Astrocyte (in vitro differentiated cells and primary cell): ENCODE measurements at places on chromosomes 7 and 10.

- no peak overlapping the region for H3K4me3 ChIP-seq
- no peaks in the 10 kb centered on the region for H3K27me3 ChIP-seq
- H3K36me3 ChIP-seq, result no peaks in the 10 kb centered on the region
- DNase-seq, result no peak
- H3K27ac ChIP-seq, result no peak overlapping the region
Observed at GRCh38 chr10:129868449-129869035, 95.5 kb downstream of the EBF3 start.

GRCh38 chr10:43930243-43930642 is 281.6 kb upstream of the ZNF32 start:
- peaks cover 15% of the 10 kb centered on the region for H3K4me1 ChIP-seq
- H3K27ac ChIP-seq, result no peak overlapping the region
- no peaks in the 10 kb centered on the region for H3K27me3 ChIP-seq

GRCh38 chr10:26574783-26575182 is 122.7 kb upstream of the PDSS1 start:
- H3K4me3 ChIP-seq, result no peak overlapping the region
- no peaks in the 10 kb centered on the region for H3K36me3 ChIP-seq
- H3K4me1 ChIP-seq, result no peaks in the 10 kb centered on the region
- no peaks in the 10 kb centered on the region for H3K27me3 ChIP-seq

GRCh38 chr10:129120441-129120840 is 346.6 kb upstream of the MGMT start:
- no peak overlapping the region for H3K4me3 ChIP-seq
- H3K36me3 ChIP-seq, result no peaks in the 10 kb centered on the region
- DNase-seq, result no peak
- H3K4me1 ChIP-seq, result no peaks in the 10 kb centered on the region
- H3K27ac ChIP-seq, result no peak overlapping the region

DNA sequence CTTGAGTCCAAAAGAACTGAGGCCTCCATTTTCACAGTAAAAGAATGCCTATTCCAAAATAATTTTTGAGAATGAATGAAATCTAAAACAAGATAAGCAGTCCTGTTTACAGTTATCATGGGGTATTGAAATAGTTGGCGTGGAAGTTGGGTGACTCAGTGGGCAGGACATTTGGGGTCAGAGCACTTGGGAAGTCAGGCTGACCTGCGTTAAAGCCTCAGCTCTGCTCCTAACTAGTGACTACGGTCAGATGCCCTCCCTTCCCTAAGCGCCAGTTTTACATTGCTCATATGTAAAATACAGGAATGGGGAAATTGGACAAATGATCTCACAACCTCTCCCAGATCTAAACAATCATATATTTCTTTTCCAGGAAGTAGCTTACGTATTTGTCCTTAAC is 2.3 kb upstream of the PAPSS2 start:
- H3K27me3 ChIP-seq, result no peaks in the 10 kb centered on the region
- peak; percentile 64 for DNase-seq
- H3K36me3 ChIP-seq, result no peaks in the 10 kb centered on the region
- peaks cover 26% of the 10 kb centered on the region for H3K4me1 ChIP-seq
- H3K4me3 ChIP-seq, result no peak overlapping the region

- no peaks in the 10 kb centered on the region for H3K27me3 ChIP-seq
- peaks cover 4% of the 10 kb centered on the region for H3K36me3 ChIP-seq
- H3K4me1 ChIP-seq, result no peaks in the 10 kb centered on the region
Observed at GRCh38 chr7:102069931-102070629, 216.6 kb upstream of the SH2B2 start.

DNA sequence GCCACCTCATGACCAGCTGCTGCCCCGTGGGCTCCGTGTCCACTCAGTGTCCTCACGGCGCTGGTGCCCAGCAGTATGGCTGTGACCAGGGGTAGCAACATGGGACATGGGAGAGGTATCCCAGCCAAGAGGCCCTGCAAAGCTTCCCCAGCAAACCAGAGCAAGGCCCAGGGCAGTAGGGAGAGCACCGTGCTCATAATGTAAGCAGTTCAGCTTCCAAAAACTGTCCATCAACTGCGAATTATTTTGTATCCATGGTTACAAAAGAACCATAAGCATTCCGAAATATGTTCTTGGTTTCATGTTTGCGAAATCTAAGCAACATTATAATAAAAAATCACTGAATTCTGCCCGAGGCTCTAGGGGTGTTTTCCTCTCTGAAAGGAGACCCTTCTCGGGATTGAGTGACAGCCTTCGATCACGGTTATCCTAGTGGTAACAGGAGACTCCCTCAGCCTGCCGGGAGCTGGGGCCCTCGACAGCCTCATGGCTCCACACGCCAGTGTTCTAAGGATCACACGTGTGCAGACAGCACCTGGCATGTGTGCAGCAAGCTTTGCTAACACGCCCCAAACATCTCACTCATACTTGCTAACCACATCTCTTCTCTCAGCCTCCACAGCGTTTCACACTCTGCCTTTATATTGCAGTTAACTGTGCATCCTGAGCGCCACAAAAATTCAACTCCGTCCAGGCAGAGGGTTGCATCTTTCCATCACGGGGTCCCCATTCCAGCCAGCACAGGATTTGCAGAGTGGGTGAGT is 117.6 kb downstream of the DIP2C start:
- DNase-seq, result no peak
- no peaks in the 10 kb centered on the region for H3K27me3 ChIP-seq
- H3K4me1 ChIP-seq, result peaks cover 7% of the 10 kb centered on the region
- no peaks in the 10 kb centered on the region for H3K36me3 ChIP-seq

GRCh38 chr10:79021948-79022499 is 46.7 kb upstream of the ZMIZ1 start:
- H3K27me3 ChIP-seq, result no peaks in the 10 kb centered on the region
- no peaks in the 10 kb centered on the region for H3K36me3 ChIP-seq
- DNase-seq, result no peak
- H3K27ac ChIP-seq, result no peak overlapping the region
- H3K4me1 ChIP-seq, result no peaks in the 10 kb centered on the region
- no peak overlapping the region for H3K4me3 ChIP-seq

GRCh38 chr10:13628661-13629060 is 41.9 kb downstream of the PRPF18 start:
- no peaks in the 10 kb centered on the region for H3K27me3 ChIP-seq
- H3K27ac ChIP-seq, result no peak overlapping the region
- DNase-seq, result no peak

DNA sequence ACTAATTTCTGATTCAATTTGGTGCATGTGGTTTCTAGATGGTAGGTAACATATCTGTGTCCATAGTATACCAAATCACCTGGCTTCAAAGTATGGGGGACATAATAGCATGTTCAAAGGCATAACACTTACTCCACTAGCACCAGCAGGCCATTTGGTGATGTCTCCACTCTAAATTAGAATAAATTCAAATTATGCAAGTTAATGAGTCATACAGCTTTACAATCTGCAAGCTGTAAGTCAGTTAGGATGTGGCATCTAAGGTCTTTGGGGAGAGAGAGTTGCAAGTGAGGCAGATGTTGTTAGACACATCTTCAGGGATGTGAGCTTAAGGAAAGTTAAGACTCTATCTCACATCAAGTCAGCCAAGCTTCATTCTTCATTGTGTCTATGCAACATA is 506.4 kb upstream of the GRM3 start:
- H3K27me3 ChIP-seq, result no peaks in the 10 kb centered on the region
- H3K4me1 ChIP-seq, result no peaks in the 10 kb centered on the region
- no peak overlapping the region for H3K4me3 ChIP-seq
- no peak for DNase-seq
- no peaks in the 10 kb centered on the region for H3K36me3 ChIP-seq
- no peak overlapping the region for H3K27ac ChIP-seq

DNA sequence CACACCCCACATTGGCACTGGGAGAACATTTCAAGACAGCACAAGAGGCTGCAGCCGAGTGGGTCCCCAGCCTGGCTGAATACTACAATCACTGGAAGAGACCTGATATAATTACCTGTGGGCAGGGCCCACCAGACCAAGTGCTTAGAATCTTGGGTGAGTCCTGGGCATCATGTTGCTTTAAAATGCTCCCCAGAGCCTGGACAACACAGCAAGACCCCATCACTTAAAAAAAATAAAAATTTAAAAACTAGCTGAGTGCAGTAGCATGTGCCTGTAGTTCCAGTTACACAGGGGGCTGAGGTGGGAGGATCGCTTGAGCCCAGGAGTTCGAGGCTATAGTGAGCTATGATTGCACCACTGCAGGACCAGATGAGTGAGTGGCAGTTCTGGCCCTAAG is 28.1 kb downstream of the FAM171A1 start:
- H3K27ac ChIP-seq, result no peak overlapping the region
- DNase-seq, result no peak
- no peaks in the 10 kb centered on the region for H3K36me3 ChIP-seq
- peaks cover 14% of the 10 kb centered on the region for H3K4me1 ChIP-seq
- H3K27me3 ChIP-seq, result no peaks in the 10 kb centered on the region

DNA sequence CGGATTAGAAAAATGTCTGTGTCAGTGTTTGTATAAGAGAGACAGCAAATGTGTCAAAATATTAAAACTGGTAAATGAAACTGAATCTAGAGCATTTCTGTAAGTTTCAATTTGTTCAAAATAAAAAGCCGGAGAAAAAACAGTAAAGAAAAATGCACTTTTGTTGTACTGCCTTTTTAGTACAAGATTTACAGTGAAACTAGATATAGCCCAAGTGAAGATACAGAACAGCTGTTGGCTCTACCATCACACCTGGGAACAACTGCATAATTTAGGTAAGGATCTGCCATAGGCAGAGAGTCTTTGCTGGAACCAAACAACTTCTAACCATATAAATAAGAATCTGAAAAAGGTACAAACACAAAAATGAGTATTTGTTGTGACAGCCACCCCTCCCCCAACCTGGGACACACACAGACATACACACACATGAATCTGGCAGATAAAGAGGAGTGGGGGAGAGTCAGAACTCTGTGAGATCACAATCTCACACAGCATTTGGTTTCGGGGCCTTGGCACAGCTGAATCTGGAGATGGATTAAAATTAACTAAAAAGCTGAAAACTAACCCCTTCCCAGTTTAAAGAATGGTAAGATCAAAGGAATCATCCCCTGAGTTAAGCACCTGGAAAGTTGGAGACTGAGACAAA is 54.8 kb downstream of the DPY19L1 start:
- H3K4me1 ChIP-seq, result no peaks in the 10 kb centered on the region
- H3K4me3 ChIP-seq, result no peak overlapping the region
- no peaks in the 10 kb centered on the region for H3K36me3 ChIP-seq
- H3K27me3 ChIP-seq, result no peaks in the 10 kb centered on the region

DNA sequence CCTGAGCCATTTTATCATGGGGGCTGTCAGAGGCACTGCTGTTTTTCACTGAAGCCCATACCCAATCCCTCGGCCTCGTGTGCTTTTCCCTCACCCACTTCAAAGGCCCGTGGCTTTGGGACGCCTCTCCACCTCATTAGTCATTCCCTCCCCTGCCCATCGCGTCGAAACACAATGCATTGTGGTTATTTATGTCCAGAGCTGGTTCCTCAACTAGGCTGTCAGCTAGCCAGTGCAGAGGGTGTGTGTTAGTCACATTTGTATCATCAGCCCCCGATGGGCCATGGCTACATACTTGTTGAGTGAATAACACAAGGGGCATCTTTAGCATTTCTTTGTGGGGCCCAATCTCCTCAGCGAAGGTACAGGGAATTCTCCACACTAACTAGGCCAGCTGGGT is 3.8 kb upstream of the CRCP start:
- DNase-seq, result peak; percentile 97
- no peaks in the 10 kb centered on the region for H3K36me3 ChIP-seq
- no peak overlapping the region for H3K4me3 ChIP-seq
- peak overlapping the region; percentile 82 for H3K27ac ChIP-seq

DNA sequence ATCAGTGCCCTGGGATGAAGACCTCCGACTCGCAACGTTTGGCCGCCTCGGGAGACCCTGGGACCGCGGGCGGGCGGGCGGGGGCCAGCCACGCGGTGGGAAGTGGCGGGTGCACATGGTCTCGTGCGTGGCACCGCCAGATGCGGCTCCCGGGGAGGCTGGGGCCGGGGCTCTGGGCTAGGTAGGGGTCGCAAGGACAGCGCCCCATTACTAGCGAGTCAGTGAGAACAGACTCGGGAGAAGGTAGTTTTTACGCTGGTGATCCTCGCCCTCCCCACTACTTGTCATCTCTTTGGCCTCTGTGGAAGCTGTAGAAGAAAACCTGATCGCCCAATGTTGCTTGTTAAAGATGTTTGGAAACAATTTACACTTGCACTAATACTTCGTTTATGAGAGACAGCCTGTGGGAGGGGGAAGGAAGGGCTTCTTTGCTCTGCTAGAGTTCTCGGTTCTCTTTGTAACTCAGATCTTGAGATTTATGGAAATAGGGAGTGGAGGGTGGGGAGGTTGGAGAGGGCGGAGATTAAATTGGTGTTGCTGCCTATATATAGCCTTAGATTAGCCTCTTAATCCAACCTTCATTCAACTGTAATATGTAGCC is 591 bp downstream of the BZW2 start:
- H3K27ac ChIP-seq, result peak overlapping the region; percentile 97
- no peaks in the 10 kb centered on the region for H3K36me3 ChIP-seq
- peaks cover 31% of the 10 kb centered on the region for H3K4me1 ChIP-seq
- H3K4me3 ChIP-seq, result peak overlapping the region; percentile 90

DNA sequence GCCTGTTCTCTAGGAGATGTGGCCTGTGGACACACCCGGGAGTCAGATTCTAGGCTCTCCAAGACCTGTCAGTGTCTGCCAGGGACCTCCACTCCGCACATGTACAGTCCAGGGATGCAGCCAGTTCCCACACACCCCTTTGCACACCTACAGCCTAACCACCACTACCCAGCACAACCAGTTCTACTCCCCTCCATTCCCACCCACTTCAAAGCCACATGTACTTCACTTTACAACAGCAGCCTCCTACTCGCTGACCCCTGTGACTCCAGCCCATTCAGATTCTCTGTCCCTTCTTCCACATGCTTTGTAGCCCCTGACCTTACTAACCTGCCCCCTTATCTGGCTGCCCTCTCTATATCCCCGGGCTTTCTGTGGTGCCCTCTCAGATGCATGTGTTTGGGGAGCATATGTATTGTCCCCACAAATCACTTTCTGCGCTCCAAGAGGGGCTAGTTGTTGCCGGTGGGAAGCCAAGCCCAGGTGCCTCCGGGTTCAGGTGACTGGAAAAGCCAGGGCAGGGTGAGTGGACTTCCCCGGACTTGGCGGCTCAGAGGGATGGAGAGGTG is 7.2 kb downstream of the LBX1 start:
- H3K36me3 ChIP-seq, result no peaks in the 10 kb centered on the region
- H3K4me3 ChIP-seq, result no peak overlapping the region
- no peak overlapping the region for H3K27ac ChIP-seq
- no peak for DNase-seq
- H3K4me1 ChIP-seq, result peaks cover 3% of the 10 kb centered on the region

GRCh38 chr7:125654076-125654475 is 724.5 kb upstream of the POT1 start:
- H3K27me3 ChIP-seq, result no peaks in the 10 kb centered on the region
- no peaks in the 10 kb centered on the region for H3K4me1 ChIP-seq
- H3K4me3 ChIP-seq, result no peak overlapping the region
- no peaks in the 10 kb centered on the region for H3K36me3 ChIP-seq

DNA sequence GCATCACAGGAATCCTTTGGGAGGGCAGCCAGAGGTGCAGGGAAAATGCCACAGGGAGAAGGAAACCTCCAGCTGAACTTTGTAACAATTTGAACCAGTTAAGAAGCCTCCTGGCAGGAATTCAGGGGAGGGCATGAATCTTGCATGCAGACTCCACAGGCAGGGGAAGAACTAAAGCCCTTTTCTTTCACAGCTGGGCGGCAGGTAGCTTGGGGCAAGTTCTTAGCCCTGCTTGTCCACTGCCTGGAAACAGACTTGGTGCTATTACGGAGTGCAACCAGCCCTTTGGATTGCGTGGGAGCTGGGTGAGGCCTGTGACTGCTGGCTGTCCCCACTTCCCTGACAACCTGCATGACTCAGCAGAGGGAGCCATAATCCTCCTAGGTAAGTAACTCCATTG is 51.7 kb upstream of the ADAM12 start:
- DNase-seq, result no peak
- H3K36me3 ChIP-seq, result no peaks in the 10 kb centered on the region
- no peak overlapping the region for H3K27ac ChIP-seq
- H3K4me1 ChIP-seq, result no peaks in the 10 kb centered on the region
- no peaks in the 10 kb centered on the region for H3K27me3 ChIP-seq
